ENCODE measurements at places on chromosomes 5 and 9.

- DNase-seq: no peak
These were observed 194.0 kb downstream of the CRB2 start for GRCh38 chr9:123550012-123550411.

DNA sequence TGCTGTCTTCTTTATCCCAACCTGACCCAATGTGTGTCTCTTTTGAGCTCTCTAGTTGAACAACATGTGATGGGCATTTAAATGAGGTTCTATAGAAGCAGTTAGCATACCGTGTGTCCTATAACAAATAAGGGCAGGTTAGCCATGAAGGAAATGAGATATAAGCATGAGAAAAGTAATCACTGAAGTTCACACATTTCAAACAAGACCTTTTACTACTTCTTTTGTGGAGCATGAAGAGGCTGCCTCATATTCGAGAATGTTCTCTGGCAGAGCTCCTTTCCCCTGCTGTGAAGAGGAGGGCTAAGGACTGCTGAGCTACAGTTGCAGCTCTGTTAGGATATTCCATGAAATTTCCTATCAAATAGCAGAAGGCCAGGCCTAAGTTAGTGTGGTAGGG lies 15.2 kb upstream of the SNCAIP start:
- no peak for DNase-seq

GRCh38 chr9:72925126-72925789 lies 27.6 kb downstream of the ALDH1A1 start:
- DNase-seq: no peak

DNA sequence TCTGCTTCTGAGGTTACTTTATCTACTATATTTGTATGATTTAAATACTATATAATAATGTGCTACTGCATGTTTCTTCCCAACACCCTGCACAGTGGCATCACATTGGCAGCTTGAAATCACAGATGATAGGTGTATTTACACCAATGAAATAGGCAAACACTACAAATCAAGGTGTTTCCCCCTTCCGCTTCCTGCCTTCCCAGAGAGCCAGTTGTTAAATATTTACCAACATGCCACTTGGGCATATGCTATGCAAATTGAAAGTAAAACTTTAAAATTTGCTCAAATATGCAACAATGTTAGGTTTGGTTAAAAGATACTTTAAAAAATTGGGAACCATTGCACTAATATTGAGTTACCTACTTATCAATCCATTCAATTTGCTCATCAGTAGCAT lies 58.2 kb upstream of the SMARCA2 start:
- DNase-seq: no peak

- no peak for DNase-seq
These were observed 220.5 kb upstream of the MPDZ start for GRCh38 chr9:13500034-13500433.

DNA sequence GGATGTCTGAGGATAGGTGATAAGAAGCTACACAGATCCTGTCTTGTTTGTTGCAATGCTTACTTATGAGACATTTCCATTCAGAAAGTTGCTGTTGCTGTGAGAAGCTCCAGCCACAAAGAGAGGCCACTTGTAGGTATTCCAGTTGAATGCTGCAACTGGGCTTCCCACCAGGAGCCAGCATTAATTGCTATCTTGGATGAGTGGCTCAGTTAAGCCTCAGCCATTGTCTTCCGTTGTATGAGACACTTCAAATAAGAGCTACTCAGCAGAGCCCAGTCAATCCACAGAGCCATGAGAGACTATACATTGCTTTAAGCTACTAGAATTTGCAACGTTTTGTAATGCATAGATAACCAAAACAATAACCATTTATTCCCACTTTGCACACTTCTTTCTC lies 104.3 kb upstream of the ARRDC3 start:
- DNase-seq: no peak

DNA sequence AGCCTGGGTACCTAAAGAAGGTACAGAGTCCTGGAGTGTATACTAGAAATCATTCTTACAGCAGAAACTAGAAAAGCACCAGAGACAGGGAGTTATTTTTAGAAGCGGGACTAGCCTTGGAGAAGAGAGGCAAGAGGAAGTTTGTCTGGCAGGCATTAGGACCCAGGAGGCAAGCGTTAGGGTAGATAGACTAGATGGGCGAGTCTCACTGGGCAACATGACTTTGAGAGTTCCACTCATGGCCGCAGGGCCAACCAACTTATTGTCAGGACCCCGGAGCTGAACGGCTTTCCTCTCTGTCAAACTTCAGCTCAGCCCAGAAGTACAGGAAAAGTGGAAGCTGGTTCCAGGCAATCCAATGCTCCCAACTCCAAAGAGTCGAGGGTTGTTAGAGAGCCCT lies 34.1 kb upstream of the NPR3 start:
- no peak for DNase-seq

- no peak for DNase-seq
These were observed 213.4 kb upstream of the ELL2 start for GRCh38 chr5:96175090-96175489.

GRCh38 chr5:54540286-54540685 lies 22.7 kb downstream of the SNX18 start:
- no peak for DNase-seq

GRCh38 chr5:59698207-59699178 lies 195.0 kb downstream of the PDE4D start:
- DNase-seq: no peak

GRCh38 chr5:10583663-10584572 lies 20.0 kb downstream of the ANKRD33B start:
- DNase-seq: no peak

DNA sequence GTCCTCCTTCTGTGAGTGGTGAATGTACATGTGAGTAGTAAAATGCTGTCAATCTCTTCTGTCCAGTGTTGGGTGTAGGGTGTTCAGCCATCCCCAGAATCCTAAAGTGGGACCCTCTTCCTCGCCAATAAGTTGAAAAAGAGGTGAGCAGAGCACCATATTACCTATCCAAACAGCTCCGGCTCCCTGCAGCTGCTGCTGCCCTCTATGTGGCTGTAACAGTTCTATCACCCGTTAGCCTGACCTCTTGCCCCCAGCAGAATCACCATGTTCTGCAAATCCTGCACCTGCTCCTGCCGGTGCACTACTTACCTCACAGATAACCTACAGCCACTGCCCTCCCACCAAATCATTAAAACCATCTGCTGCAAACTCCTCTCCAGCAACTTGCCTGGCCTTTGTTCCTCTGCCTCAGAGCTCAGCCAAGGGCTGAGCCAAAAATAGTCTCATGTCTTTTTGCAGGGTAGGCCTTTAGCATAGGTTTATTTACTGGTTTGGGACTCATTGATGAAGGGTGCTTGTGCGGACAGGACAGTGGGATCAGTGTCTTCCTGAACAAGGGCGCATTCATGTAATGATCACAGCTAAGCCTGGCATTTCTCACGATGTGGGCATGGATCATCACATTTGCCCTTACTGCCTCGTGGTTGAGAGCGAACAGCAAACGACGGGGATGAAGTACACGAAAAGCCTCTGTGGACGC lies 49.6 kb upstream of the CCL21 start:
- DNase-seq: no peak

DNA sequence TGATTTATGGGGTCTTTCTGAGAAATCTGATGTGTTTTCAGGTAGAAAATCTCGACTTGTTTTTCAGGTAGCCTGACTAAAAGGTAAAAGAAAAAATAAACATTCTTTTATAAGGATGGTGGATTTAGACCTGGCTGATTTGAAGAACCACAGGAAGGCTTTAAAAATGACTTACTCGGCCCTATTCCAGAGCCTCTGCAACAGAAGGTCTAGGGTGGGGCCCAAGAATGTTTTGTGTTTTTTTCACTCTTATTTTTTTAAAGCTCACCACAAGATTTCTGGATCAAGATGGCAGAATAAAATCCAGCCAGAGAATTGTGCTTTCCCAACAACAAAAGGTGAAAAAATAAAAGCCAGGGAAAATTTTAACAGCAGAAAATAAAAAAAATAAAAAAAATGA lies 59.1 kb downstream of the FNBP1 start:
- DNase-seq: no peak

GRCh38 chr5:55936100-55936693 lies 58.6 kb downstream of the IL6ST start:
- peak; percentile 60 for DNase-seq

- DNase-seq: no peak
These were observed 1350.1 kb upstream of the ACO1 start for GRCh38 chr9:31034311-31034710.

- DNase-seq: no peak
These were observed 309.4 kb downstream of the KDM4C start for GRCh38 chr9:7067169-7067568.

DNA sequence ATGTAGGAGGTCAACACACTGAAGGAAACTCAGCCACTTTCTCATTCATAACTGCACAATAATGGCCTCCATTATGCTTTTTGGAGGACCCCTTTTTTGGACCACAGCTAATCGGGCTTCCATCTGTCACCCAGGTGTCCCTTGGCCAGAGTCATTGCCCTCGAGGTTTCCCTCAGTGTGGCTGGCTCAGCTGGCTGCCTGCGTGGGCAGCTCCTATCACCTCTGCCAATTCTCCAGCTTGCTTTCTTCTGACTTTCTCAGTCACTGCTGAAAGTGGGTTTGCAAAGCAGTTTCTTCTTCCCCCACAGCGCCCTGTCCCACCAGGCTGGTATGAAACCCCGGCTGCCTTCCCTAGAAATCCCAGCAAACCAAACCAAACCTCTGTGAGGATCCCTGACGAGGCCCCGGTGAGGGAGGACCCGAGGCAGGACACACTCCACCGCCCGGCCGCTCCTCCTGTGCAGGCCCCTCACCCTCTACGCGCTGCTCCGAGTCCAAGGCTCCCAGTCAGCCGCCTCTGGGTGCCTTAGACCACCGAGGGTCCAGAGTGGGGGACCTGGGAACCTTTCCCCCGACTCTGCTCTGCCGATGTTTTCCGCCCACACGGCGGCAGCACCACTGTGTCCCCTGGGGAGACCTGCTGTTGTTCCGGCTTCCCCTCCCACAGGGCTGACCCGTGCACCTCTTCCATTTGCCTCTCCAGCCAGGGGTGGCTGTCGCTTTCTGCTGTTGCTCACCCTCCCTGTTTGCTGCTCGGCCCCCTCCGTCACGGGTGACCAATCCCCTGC lies 109.5 kb downstream of the TENT4A start:
- DNase-seq: no peak

DNA sequence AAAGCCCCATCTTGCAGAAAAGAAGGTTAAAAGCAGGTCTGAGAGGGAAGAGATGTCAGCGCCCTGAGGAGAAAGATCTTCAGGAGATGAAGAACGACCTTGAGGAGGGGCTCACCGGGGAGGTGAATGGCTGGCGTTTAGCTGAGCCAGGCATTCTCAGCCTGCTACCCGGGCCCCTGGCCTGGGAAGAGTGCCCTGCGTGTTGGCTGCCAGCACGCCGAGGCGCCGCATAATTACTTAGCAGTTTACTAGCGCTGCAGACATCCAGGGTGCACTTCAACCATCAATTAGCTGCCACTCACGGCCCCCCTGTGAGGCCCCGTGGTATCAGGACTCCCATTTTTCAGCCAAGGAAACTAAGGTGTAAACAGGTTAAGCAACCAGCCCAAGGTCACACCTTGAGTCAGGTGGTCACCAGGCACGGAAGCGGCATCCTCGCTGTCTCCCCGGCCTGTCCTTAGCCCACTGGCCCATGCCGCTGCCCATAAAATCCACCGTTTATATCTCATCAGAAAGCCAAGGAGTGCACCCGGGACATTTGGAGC lies 551.9 kb downstream of the BNC2 start:
- no peak for DNase-seq

DNA sequence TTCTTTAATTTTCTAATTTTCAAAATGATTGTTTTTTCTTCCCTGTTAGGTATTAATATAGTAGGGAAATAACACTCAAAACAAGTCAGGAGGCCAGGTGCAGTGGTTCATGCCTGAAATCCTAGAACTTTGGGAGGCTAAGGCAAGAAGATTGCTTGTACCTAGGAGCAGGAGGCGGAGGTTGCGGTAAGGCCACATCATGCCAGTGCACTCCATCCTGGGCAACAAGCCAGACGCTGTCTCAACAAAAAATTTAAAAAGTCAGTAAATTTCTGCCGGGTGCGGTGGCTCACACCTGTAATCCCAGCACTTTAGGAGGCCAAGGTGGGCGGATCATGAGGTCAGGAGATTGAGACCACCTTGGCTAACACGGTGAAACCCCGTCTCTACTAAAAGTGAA lies 10.2 kb upstream of the CDK7 start:
- no peak for DNase-seq

DNA sequence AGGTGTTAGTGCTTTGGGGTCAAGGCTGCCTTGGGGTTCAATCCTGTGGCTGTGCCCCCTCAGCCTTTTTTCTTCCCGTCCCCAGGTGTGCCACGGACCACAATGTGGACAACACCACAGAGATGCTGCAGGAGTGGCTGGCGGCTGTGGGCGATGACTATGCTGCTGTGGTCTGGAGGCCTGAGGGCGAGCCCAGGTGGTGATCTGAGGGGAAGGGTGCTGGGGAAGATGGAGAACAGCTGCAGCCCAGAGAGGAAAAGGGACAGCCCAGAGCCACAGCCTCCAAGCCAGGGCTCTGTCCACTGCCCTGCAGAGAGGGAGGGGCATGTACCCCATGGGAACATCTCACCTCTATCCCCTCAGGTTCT lies 2.1 kb downstream of the CERCAM start:
- DNase-seq: no peak

Data from stimulated activated CD8-positive, alpha-beta memory T cell treated with anti-CD3 and anti-CD28 coated beads, Interleukin-7, amount 100 ng/mL, for 4 hours (primary cell).